ENCODE measurements at places on chromosomes 6 and 20. TPM values are rescaled to one million over a fixed set of nuclear protein-coding genes. Genes with fewer than 3 reads are reported as not detected.

Gene BMP7
- 105 TPM for polyA plus RNA-seq

Gene NR2E1
- not detected for polyA plus RNA-seq

Gene MYLK2
- polyA plus RNA-seq: 0.91 TPM

Gene JARID2
- 29.0 TPM for polyA plus RNA-seq

Gene AURKA
- 17.3 TPM for polyA plus RNA-seq

Gene GGTLC1
- 0.13 TPM for polyA plus RNA-seq

Gene OR12D3
- polyA plus RNA-seq: not detected

Gene BPIFB4
- polyA plus RNA-seq: not detected

Gene HLA-DPB1
- 19.9 TPM for polyA plus RNA-seq

Gene PXDC1
- 21.5 TPM for polyA plus RNA-seq

Gene FOXF2
- polyA plus RNA-seq: 0.34 TPM

Gene NNAT
- polyA plus RNA-seq: 125 TPM

Gene THBD
- polyA plus RNA-seq: 5.5 TPM

Gene ZNF318
- polyA plus RNA-seq: 38.8 TPM

Gene ADGB
- 0.52 TPM for polyA plus RNA-seq

Gene FIG4
- polyA plus RNA-seq: 24.0 TPM

Gene SLC52A3
- polyA plus RNA-seq: 5.9 TPM

Gene HS3ST5
- polyA plus RNA-seq: 0.96 TPM

Gene GPANK1
- polyA plus RNA-seq: 33.9 TPM

Gene GJA10
- polyA plus RNA-seq: not detected

Gene MYLK4
- 1.1 TPM for polyA plus RNA-seq

Gene ADTRP
- polyA plus RNA-seq: 3.1 TPM

Gene PROCR
- polyA plus RNA-seq: 9.4 TPM

Gene C6orf47
- polyA plus RNA-seq: 24.4 TPM

Gene KCNK15
- not detected for polyA plus RNA-seq

Gene STX11
- polyA plus RNA-seq: 1.0 TPM

Gene ALDH8A1
- polyA plus RNA-seq: 37.3 TPM

Gene MATN4
- polyA plus RNA-seq: 0.21 TPM

Gene SLC17A1
- 36.0 TPM for polyA plus RNA-seq

Gene CFAP61
- polyA plus RNA-seq: 2.5 TPM

Gene C6orf141
- 1.2 TPM for polyA plus RNA-seq

Gene HNF4A
- 73.1 TPM for polyA plus RNA-seq

Gene NHLRC1
- 2.3 TPM for polyA plus RNA-seq

Gene MAP1LC3A
- 31.7 TPM for polyA plus RNA-seq

Gene KHDC1L
- 0.79 TPM for polyA plus RNA-seq

Gene KCNG1
- 5.7 TPM for polyA plus RNA-seq

Gene GTSF1L
- not detected for polyA plus RNA-seq

Gene PPP1R3G
- 1.8 TPM for polyA plus RNA-seq

Gene COL20A1
- 0.95 TPM for polyA plus RNA-seq

Gene CCDC170
- 3.2 TPM for polyA plus RNA-seq

Gene ARFGEF3
- polyA plus RNA-seq: 6.7 TPM

Gene PTCHD4
- 0.73 TPM for polyA plus RNA-seq

Gene EFCAB8
- 0.09 TPM for polyA plus RNA-seq

Gene BCAS1
- 2.6 TPM for polyA plus RNA-seq

Gene RBPJL
- polyA plus RNA-seq: not detected

Gene ADAM33
- 6.3 TPM for polyA plus RNA-seq

Gene GCNT2
- 17.6 TPM for polyA plus RNA-seq

Gene HLA-DQB2
- 0.52 TPM for polyA plus RNA-seq

Gene SAMD3
- 1.0 TPM for polyA plus RNA-seq

Gene HLA-DOA
- 5.1 TPM for polyA plus RNA-seq

Gene COL10A1
- 0.46 TPM for polyA plus RNA-seq

Gene TRAPPC3L
- 0.39 TPM for polyA plus RNA-seq

Gene SEL1L2
- not detected for polyA plus RNA-seq

Gene NMBR
- polyA plus RNA-seq: not detected

Gene PCED1A
- polyA plus RNA-seq: 85.7 TPM

Gene CCM2L
- 7.0 TPM for polyA plus RNA-seq

Gene WFDC10B
- polyA plus RNA-seq: not detected

Gene OR2J3
- not detected for polyA plus RNA-seq

Gene SLC22A23
- polyA plus RNA-seq: 10.7 TPM

Gene SLC25A27
- polyA plus RNA-seq: 59.1 TPM
